Activated T-helper 1 cell treated with anti-CD3 and anti-CD28 coated beads, Interleukin-12 subunit alpha, Interleukin-12 subunit beta, Interleukin-2, Interleukin-4 antibody, amounts not matched to agents 30 ng/mL and 10 ng/mL and 1 ng/mL, durations not matched to agents 14 hours and 24 hours and 36 hours (primary cell): ENCODE measurements at places on chromosomes 1 and 21. TPM values are rescaled to one million over a fixed set of nuclear protein-coding genes. Genes with fewer than 3 reads are reported as not detected.

Gene EFNA4
- 5.7 and 6.8 TPM in 2 replicates for total RNA-seq

Gene DPH2
- 73.8 and 74.8 TPM in 2 replicates for total RNA-seq

Gene CYP4Z1
- not detected in 2 replicates for total RNA-seq

Gene ZBTB7B
- 166 and 172 TPM in 2 replicates for total RNA-seq

Gene ZC3H11A
- total RNA-seq = 85.0 and 85.5 TPM in 2 replicates

GRCh38 chr1:4269952-4270570 lies 370.0 kb upstream of the C1orf174 start:
- H3K27ac ChIP-seq = no peak overlapping the region
- no peaks in the 10 kb centered on the region for H3K4me1 ChIP-seq
- H3K36me3 ChIP-seq = no peaks in the 10 kb centered on the region
- H3K4me3 ChIP-seq = no peak overlapping the region
- H3K27me3 ChIP-seq = peaks cover 9% of the 10 kb centered on the region

- no peaks in the 10 kb centered on the region for H3K27me3 ChIP-seq
- peaks cover 70% of the 10 kb centered on the region for H3K4me1 ChIP-seq
- peaks cover 5% of the 10 kb centered on the region for H3K36me3 ChIP-seq
- H3K4me3 ChIP-seq = no peak overlapping the region
- H3K27ac ChIP-seq = no peak overlapping the region
- no peak for DNase-seq
Observed at GRCh38 chr1:58934706-58935105, 150.9 kb upstream of the JUN start.

- H3K4me3 ChIP-seq = no peak overlapping the region
- H3K27ac ChIP-seq = no peak overlapping the region
Observed at GRCh38 chr21:35814858-35815619, 245.3 kb downstream of the SETD4 start.

DNA sequence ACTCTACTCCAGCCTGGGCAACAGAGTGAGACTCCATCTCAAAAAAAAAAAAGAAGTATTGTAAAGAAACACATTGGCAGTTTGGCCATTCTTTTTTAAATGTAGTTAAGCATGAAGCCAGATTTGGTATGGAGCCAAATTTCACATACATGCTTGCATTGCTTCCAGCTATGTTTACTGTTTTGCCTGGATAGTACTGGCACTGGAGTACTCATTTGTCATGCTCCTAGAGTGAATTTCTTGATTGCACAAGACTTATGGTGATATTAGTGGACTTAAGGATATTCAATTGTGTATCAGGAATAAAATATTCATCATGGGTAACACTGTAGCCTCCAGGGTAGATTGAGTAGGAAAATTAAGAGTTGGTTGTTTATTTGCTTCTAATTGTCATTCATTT lies 24.5 kb upstream of the SLC9A1 start:
- H3K4me3 ChIP-seq = no peak overlapping the region
- DNase-seq = no peak
- H3K27me3 ChIP-seq = peaks cover 2% of the 10 kb centered on the region
- H3K4me1 ChIP-seq = no peaks in the 10 kb centered on the region

DNA sequence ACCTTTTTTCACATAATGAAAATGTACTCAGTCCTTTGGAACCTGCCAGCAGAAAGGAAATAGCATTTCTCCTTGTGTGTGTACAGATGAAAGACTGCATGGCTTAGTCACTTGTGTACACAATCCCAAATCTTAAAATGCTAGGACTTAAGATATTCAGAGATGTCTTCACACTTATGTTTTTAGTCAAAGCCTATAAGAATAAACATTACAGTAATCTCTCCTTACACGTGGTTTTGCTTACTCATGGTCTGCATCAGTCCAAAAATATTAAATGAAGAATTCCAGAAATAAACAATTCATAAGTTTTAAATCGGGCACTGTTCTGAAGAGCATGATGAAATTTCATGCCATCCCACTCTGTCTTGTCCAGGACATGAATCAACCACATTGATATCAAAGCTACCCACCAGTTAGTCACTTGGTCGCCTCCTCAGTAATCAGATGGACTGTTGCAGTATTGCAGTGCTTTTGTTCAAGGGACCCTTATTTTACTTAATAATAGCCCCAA lies 75.7 kb upstream of the RRP15 start:
- H3K36me3 ChIP-seq = no peaks in the 10 kb centered on the region
- H3K27ac ChIP-seq = no peak overlapping the region
- no peaks in the 10 kb centered on the region for H3K27me3 ChIP-seq
- no peak for DNase-seq

DNA sequence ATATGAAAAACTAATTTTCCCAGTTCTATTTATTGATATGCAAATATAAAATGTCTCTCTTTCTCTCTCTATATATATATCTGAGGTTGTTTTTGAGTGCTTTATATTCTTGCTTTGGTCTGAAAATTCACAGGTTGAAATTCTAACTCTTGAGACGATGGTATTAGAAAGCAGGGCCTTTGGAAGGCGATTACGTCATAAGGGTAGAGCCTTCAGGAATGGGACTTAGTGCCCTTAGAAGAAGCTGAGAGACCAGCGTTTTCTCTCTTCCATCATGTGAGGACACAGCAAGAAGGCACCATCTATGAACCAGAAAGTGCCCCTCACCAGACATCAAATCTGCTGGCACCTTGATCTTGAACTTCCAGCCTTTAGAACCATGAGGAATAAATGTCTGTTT lies 57.4 kb upstream of the PAXBP1 start:
- no peaks in the 10 kb centered on the region for H3K4me1 ChIP-seq
- H3K4me3 ChIP-seq = no peak overlapping the region
- no peaks in the 10 kb centered on the region for H3K36me3 ChIP-seq
- H3K27ac ChIP-seq = no peak overlapping the region
- no peak for DNase-seq

GRCh38 chr1:41286992-41287391 lies 44.9 kb upstream of the SCMH1 start:
- H3K4me3 ChIP-seq = no peak overlapping the region
- H3K4me1 ChIP-seq = no peaks in the 10 kb centered on the region
- peaks cover 22% of the 10 kb centered on the region for H3K27me3 ChIP-seq
- H3K27ac ChIP-seq = no peak overlapping the region
- no peak for DNase-seq

GRCh38 chr1:173405834-173406233 lies 71.3 kb upstream of the PRDX6 start:
- H3K27ac ChIP-seq = no peak overlapping the region
- H3K4me1 ChIP-seq = peaks cover 16% of the 10 kb centered on the region
- no peak for DNase-seq
- H3K4me3 ChIP-seq = no peak overlapping the region

- no peak overlapping the region for H3K27ac ChIP-seq
- no peak for DNase-seq
- peaks cover 12% of the 10 kb centered on the region for H3K4me1 ChIP-seq
- H3K4me3 ChIP-seq = no peak overlapping the region
- no peaks in the 10 kb centered on the region for H3K36me3 ChIP-seq
- peaks cover 15% of the 10 kb centered on the region for H3K27me3 ChIP-seq
Observed at GRCh38 chr21:42340187-42341050, 10.4 kb downstream of the TFF2 start.

DNA sequence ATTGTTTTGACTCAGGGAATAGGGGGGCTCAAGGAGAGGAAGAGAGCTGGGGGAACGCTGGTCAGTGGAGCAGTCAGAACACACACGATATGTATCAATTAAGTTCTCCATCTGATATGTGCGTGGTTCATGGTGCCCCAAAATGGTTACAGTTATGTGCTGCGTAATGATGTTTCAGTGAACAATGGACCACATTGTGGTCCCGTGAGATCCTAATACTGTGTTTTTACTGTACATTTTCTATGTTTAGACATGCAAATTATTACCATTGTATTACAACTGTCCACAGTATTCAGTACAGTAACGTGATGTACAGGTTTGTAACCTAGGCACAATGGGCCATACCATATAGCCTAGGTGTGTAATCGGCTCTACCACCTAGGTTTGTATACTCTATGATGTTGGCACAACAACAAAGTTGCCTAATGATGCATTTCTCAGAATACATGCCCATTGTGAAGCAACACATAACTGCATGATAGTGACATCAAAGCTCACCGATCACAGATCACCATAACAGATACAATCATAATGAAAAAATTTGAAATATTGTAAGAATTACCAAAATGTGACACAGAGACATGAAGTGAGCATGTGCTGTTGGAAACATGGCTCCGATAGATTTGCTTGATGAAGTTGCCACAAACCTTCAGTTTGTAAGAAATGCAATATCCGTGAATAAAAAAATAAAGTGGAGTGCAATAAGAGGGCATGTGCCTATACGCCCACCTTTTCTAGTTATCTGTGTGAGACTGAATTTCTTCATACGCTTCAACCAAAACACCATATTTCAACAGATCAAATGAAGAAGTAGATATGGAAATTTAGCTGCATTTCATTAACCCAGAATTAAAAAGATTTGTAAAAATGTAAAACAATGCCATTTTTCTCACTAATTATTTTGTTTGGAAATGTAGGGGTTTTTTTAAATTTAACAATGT lies 14.8 kb upstream of the TMEM54 start:
- no peaks in the 10 kb centered on the region for H3K36me3 ChIP-seq
- peaks cover 20% of the 10 kb centered on the region for H3K27me3 ChIP-seq
- H3K4me1 ChIP-seq = peaks cover 22% of the 10 kb centered on the region
- no peak overlapping the region for H3K4me3 ChIP-seq

DNA sequence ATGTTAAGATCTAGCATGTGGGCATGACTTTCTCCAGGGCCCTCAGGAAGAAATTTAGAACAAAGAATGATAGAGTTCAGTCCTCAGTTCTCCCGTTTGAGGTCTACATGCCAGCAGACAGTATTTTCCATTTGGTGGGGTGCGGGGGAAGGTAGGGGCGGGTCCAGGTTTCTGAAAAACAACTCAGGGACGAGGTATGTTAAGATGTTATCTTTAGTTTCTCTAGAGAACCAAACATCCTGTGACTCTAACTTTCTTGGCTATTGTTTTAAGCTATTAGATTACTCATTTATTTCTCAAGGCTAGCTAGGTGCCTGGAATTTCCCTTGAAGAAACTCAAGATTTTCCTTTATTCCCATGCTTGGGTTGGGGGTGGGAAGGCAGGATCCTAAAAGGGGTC lies 42.3 kb upstream of the SYT14 start:
- no peak overlapping the region for H3K27ac ChIP-seq
- peaks cover 2% of the 10 kb centered on the region for H3K27me3 ChIP-seq
- peaks cover 13% of the 10 kb centered on the region for H3K4me1 ChIP-seq
- DNase-seq = no peak
- H3K36me3 ChIP-seq = no peaks in the 10 kb centered on the region

DNA sequence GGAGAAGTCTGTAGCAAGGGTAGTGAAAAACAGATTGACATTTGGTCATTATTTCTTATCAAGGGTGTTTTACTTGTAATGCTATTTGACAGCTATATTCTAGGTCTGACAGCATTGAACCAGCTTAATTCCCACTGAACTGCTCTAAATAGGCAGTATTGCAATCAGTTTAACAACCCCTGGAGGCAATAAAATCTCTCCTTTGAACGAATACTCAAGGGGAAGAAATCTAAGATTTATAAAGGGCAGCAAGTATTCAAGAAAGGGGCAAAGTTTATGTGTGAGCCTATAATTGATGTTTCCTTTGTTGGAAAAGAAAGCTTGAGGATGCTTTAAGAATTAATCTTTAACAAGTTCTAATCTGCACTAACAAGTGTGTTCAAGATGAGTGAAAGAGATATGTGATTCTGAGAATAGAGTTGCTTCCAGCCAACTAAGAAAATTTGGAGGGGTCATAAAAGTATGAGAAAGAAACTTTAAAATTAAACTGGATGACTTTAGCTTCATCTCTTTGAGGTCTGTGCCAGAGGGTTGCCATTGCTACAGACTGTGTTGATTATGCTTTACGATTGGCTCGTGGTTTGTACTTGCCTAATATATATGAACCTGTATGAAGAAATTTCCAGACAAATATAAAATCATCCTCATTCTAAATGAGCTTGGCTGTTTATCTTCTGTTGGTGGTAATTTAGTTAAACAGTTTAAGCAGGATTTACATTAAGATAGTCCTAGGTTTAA lies 72.5 kb downstream of the ZNF326 start:
- no peak for DNase-seq
- H3K4me1 ChIP-seq = no peaks in the 10 kb centered on the region

- no peak for DNase-seq
- H3K4me1 ChIP-seq = no peaks in the 10 kb centered on the region
- H3K4me3 ChIP-seq = no peak overlapping the region
- H3K36me3 ChIP-seq = no peaks in the 10 kb centered on the region
Observed at GRCh38 chr1:236035681-236036101, 29.2 kb downstream of the NID1 start.

- peaks cover 22% of the 10 kb centered on the region for H3K4me1 ChIP-seq
- peaks cover 3% of the 10 kb centered on the region for H3K36me3 ChIP-seq
- DNase-seq = no peak
- H3K27ac ChIP-seq = no peak overlapping the region
- no peaks in the 10 kb centered on the region for H3K27me3 ChIP-seq
Observed at GRCh38 chr1:205783904-205784303, 8.6 kb upstream of the RAB29 start.
